ENCODE measurements at places on chromosomes 2 and 18.
A peak's percentile ranks its signal among the peaks of the same experiment; 100 is the strongest.

- peak; percentile 86 for DNase-seq
Measured at GRCh38 chr18:23231340-23232021, 96.2 kb downstream of the CABLES1 start.

GRCh38 chr2:172556284-172557033 lies 569 bp downstream of the PDK1 start:
- peak; percentile 61 for DNase-seq

- DNase-seq, result peak; percentile 26
Measured at GRCh38 chr2:86825036-86825692, 34.5 kb upstream of the CD8A start.

GRCh38 chr18:78069784-78070664 lies 820.4 kb downstream of the GALR1 start:
- no peak for DNase-seq

DNA sequence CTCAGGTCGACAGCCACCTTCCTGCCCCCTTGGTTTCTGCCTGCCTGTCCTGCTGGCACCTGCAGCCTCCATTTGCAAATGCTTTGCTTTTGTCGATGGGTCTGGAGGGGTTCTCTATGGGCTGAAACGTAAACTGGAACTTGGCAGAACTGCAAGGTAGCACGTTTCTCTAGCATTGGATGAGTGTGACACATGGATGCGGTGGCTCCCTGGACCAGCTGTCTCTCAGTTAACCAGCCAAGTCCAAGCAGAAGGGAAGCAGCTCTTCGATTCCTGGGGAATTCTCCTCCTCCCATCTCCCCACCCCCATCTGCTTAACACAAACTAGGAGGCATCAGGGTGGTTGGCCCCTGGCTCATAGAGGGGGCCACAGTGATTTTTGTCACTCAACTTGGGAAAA lies 57.3 kb downstream of the ITGB1BP1 start:
- no peak for DNase-seq

GRCh38 chr2:121855510-121855909 lies 100.1 kb downstream of the TSN start:
- no peak for DNase-seq

DNA sequence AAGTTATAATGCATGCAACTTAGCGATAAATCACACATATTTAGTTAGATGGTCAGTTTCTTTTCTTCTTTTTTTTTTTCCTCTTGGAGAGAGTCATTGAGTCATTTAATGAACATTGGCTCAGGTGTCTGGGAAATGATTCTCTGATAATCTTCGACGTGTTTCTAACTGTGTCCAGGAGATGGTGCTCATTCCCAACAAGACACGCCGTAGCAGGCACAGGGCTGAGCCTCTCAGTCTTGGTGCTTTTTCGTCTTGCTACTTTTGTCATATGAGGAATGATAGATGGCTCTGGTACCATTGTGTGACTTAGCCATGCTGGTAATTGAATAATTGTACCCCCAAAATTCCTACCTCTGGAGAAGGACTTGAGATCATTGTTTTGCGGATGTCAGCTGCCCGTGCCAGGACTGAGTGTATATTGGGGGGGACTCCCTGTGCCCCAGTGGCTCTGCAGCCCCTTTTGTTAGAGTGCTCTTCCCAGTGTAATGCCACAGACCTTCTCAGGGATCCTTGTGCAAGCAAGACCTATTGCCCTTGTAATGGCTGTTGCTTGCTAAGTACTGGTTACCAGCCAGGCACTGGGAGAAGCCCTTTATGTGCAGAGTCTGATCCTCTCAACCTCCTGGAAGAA lies 107.6 kb upstream of the CYRIA start:
- no peak for DNase-seq

- no peak for DNase-seq
Measured at GRCh38 chr18:67766930-67767329, 250.4 kb upstream of the DSEL start.

DNA sequence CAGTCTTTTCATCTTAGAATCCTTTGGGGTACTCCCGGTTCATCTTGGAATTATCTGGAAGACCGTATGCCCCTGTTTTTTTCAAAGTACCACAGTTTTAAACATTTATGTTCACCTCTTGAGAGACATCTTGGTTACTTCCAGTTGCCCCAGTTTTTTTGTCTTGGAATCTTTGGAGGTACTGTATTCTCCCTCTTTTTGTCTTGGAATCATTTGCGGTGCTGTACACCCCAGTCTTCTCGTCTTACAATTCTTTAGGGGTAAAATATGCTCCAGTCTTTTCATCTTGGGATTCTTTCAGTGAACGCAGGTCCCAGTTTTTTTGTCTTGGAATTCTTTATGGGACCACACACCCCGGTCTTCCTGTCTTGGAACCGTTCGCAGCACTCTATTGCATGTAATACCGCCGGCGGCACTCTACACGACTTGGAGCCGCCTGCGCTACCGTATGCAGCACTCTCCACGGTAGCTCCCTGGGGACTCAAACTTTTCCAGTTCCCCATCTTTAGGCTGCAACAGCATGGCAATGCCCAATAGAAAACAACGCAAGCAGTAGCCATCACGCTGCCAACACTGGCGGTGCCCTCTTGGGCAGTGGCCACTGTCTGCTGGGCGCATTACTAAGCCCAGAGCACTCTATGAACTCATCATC lies 21.2 kb upstream of the ZDBF2 start:
- DNase-seq, result no peak

GRCh38 chr18:26637983-26638382 lies 89.6 kb upstream of the KCTD1 start:
- DNase-seq, result no peak

DNA sequence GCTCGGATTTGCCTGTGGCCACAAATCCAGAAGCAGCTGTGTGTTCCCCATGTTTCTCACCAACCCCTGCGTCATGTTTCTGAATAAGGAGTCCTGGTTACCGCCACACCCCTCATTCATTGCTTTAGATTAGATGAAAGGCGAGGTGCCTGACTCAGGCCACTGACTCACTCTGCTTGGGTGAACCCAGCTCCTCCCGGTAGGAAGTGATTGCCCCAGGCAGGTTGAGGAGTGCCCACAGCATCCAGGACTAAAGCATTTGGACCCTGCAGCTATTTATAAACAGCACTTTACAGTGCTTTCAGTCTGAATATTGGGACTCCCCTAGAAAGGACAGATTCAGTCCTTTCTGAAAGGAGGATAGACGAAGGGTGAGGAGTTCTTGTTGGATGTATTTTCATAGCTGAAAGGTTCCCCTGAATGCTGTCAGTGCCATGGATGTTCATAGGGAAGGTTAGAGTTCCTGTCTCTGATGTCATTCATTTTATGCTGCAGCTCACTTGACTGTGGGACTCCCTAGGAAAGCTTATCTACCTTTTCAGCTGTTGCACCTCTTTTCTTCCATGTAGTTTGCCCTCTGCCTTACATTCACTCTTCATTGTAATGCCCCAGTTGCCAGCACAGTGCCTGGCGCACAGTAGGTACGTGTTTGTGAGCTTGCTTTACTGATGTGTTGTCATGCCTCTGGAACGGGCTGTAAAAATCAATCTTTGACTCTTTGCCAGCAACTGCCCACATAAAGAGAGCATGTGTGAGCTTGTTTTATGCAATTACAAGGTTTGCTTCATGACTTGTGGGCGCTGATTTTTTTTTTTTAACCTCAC lies 14.9 kb downstream of the ITGA6 start:
- peak; percentile 32 for DNase-seq

- no peak for DNase-seq
Measured at GRCh38 chr2:63506320-63506719, 82.0 kb downstream of the WDPCP start.

- DNase-seq, result no peak
Measured at GRCh38 chr2:155830351-155830750, 502.2 kb downstream of the NR4A2 start.

DNA sequence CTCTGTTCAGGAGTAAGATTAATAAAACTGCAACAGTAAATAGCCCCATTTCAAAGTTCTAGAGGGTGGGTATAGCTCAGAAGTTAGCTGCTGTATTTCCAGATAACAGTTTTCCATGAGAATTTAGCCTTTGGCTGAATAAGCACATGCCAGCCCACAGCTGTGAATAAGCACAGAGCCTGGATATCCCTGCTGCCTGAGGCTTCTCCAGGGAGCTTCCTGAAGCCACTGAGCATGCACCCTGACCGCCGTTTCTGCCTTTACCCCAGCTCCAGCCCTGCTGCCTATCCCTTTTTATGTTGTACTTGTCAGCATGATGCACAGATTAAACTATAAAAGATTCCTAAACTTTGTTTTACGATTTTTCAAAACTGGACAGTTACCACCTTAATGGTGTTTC lies 85.3 kb downstream of the FEZ2 start:
- DNase-seq, result no peak

GRCh38 chr2:184520441-184520840 lies 77.9 kb upstream of the ZNF804A start:
- DNase-seq, result no peak

GRCh38 chr18:79924814-79925731 lies 26.4 kb downstream of the SLC66A2 start:
- DNase-seq, result no peak

DNA sequence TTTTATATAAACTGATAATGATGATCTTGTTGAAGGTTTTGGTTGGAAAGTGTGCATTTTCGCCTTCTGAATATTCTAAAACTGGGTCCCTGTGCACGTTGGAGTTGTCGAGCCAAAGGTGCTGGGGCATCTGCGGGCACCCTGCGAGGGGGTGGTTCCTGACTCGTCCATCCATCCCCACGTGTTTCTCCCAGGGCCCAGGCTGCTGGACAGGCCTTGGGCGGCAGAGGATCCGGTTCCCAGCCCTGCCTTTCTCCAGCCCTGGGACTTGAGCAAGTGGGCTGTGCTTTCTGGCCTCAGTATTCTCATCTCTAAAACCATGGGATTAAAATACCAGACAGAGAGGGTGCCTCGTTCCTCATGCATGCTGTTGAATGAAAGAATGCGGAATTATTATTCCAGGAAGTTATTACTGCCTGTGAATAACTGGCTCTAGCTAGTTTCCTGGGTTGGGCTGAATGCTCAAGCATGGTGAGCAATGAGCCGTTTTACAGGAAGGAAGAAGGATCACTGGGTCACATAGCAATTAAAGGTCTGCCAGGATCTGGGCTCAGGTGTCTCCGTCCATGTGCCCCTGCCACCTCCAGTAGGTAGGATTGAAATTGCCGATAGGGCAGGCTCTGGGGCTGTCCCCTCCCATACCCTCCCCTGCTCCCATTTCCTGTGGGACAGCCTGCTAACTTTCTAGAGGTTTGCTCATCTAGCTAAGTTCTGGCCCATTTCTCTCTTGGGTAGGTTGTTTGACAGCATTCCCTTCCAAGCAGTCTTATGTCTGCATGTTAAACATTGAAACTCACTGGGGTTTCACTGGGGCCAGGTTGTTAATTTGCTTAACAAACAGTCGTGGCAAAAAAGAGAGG lies 77.2 kb upstream of the HS6ST1 start:
- DNase-seq, result no peak

DNA sequence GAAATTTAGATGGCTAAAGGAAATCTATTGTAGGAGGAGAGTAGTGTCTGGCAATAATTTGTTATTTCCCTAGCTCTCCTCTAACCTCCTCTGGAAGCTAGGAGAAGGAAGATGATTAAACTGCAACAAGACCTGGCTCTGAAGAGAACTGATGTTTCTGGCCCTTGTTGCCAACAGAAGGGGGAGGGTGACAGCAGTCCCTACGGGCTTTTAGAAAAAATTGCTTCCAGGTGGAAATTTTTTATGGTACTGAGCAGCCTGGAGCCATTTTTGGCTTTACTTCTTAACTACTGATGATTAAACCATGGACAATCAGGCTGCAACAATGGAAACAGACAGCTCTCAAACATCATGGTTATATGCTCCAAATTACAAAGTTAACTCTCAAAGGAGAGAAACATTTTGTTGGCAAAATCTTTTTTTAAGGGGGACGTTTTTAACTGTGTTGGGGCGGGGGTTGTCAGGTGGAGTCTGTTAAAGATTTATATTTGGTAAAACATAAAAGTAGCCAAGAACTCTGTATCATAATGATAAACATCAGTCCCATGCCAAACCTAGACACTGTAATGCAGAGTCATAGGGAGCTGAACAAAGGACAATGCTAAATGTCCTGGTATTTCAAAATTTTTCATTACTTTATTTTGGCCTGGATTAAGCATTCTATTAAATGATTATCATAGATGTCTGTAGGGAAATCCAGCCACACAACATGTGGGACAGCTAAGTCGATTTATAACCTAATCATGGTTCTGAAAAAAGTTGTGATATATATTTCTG lies 70.0 kb downstream of the EXOC6B start:
- DNase-seq, result no peak

DNA sequence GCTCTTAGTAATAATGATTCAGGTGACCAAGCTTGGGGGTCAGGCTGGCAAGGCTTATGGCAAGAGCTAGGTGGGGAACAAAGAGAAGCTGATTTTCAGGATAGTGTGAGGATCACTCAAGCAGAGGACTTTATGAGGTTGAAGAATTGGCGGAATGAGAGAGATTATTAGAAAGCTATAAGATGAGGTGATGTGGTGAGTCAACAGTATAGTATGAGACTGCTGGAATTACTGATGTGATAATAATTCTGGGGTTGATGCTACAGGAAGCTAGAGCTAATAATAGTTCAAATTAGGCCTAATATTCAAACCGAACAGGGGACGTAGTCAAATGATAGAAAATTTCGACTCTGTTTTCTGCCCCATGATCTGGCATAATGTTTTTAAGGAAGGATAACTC lies 2115.3 kb upstream of the PIK3C3 start:
- DNase-seq, result no peak

- DNase-seq, result peak; percentile 62
Measured at GRCh38 chr2:72993147-72993932, 76.0 kb downstream of the EMX1 start.

GRCh38 chr2:17672583-17673317 lies 80.9 kb downstream of the SMC6 start:
- DNase-seq, result no peak

DNA sequence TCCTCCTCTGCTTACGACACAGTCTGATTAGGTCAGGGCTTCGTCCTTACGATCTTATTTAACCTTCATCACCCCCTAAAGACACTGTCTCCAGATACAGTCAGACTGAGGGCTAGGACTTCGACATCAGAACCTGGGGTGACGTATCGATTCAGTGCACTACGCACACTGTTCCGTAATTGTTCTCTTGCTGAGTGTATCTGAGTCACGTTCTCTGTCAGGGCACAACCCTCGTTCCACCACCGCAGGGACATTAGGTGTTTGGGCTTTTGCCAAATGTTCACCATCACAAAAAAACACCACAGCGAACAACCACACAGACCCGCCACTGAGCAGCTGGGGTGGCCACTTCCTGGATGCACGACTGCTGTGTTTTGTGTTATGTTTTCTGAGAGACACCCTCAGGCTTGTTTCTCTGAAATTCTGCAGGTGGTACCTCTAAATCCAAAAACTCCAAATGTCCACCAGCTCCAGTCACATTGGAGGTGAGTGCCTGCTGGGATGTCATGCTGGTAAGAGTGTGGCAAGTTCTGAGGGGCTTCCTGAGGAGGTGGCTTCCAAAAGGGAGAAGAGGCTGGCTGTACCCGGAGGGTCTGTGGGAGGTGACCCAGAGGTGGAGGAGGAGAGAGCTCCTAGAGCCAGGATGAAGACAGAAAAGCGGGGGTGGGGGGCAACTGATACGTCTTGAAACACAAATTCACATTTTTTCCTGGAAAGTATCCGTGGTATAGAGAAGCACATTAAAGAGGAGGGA lies 66.6 kb downstream of the ADNP2 start:
- DNase-seq, result peak; percentile 84

GRCh38 chr2:692767-693166 lies 15.6 kb upstream of the TMEM18 start:
- no peak for DNase-seq

Measured in CD4-positive, alpha-beta T cell treated with Interleukin-17A for 1 hour (primary cell).